ENCODE measurements at places on chromosomes 13 and 19. TPM values are rescaled to one million over a fixed set of nuclear protein-coding genes. Genes with fewer than 3 reads are reported as not detected.

SERTM1 gene
- not detected for total RNA-seq

NKG7 gene
- total RNA-seq = not detected

SAFB2 gene
- 33.8 TPM for total RNA-seq

RCBTB1 gene
- 7.3 TPM for total RNA-seq

TEX26 gene
- total RNA-seq = not detected

IGFL3 gene
- total RNA-seq = not detected

DZIP1 gene
- total RNA-seq = 12.3 TPM

TSEN34 gene
- 122 TPM for total RNA-seq

N4BP2L1 gene
- total RNA-seq = 0.83 TPM

ZNF575 gene
- total RNA-seq = 1.3 TPM

PLK5 gene
- total RNA-seq = not detected

ZNF850 gene
- 0.32 TPM for total RNA-seq

ZNF211 gene
- 6.1 TPM for total RNA-seq

UBA52 gene
- total RNA-seq = 920 TPM

CCL25 gene
- not detected for total RNA-seq

SIGLEC12 gene
- total RNA-seq = not detected

FBXO27 gene
- total RNA-seq = 3.8 TPM

ZNF98 gene
- not detected for total RNA-seq

Measured in A549 treated with Hydrocortisone at 1 μM for 4 hours (cell line).